ENCODE measurements at places on chromosomes 6 and 20.

DNA sequence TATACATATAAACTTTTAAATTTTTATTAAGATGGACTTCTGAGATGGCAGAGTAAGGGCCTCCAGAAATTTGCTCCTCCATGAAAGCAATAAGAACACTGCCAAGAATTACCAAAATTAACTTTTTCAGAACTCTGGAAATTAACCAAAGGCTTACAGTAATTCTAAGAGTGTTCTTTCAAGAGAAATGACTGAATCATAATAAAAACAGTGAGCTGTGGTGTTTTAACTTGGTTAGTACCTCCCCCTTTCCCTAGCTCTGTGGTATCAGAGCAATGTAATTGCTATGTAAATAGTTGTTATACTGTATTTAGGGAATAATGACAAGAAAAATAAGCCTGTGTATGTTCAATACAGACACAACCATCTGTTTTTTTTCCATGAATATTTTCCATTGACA is 19.0 kb downstream of the HECA start:
- DNase-seq = no peak

- DNase-seq = no peak
Measured at GRCh38 chr6:40313582-40313981, 273.6 kb downstream of the LRFN2 start.

GRCh38 chr20:38083338-38084048 is 49.9 kb downstream of the RPRD1B start:
- DNase-seq = no peak

DNA sequence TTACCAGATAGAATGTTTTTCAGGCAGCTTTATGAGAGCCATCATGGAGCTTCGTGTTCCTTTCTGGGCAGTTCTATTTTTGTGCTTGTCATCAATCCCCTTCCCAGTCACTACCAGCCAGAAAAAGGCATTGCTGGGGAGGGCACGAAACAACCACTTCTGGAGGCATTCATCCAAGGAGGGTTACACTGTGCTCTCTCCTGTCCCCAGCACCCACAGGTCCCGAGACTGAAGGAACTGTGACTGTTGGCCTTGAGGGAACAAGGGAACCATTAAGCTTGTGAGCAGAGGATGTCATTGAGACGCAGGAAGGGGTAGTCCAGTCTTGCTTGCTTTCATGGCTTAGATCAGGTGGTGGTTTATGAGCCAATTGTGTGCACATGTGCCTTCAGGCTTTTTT is 20.1 kb upstream of the ENPP5 start:
- no peak for DNase-seq

- DNase-seq = no peak
Measured at GRCh38 chr6:33761922-33762629, 15.4 kb upstream of the IP6K3 start.

GRCh38 chr6:35388030-35388429 is 45.7 kb downstream of the PPARD start:
- no peak for DNase-seq

- DNase-seq = no peak
Measured at GRCh38 chr6:53441761-53442160, 93.0 kb upstream of the ELOVL5 start.

DNA sequence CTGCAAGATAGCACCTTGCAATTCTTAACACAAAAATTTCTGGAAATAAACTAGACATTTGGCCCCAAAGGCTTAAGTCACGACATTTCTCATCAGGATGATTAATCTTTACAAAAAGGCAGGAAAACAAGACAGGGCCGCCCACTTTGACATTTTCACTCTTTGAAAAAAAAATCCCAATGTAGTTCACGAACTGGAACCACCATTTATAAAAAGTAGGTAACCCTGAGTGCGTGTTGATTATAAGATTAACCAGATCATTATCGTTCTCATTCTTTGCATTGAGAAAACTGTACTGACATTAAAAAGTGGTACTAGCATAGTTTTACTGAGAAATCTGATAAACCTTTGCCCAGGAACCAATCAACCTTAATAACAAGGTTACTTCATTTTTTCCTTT is 108.8 kb downstream of the HUS1B start:
- no peak for DNase-seq

- no peak for DNase-seq
Measured at GRCh38 chr6:1812487-1812886, 202.8 kb downstream of the FOXC1 start.

DNA sequence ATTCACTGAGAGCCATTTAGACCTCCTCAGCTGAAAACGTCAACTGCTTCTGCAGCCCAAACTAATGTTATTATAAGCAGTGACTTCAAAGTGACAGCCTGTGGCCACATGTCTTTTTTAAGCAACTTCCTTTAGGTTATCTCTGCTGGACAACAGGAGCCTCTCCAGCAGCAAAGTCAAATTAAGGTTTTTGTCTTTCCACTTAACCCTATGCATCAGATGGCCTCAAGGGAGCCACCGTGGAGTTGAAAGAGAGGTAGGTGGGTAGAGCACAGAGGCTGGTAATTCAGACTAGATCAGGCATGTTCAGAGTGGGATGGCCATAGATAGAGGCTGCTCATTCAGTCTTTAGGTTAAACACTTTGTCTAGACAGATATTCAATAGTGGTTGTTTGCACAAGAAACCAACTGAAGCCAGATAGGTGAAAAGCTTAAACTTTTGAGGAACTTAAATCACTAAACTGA is 300.6 kb upstream of the ECI2 start:
- DNase-seq = no peak

DNA sequence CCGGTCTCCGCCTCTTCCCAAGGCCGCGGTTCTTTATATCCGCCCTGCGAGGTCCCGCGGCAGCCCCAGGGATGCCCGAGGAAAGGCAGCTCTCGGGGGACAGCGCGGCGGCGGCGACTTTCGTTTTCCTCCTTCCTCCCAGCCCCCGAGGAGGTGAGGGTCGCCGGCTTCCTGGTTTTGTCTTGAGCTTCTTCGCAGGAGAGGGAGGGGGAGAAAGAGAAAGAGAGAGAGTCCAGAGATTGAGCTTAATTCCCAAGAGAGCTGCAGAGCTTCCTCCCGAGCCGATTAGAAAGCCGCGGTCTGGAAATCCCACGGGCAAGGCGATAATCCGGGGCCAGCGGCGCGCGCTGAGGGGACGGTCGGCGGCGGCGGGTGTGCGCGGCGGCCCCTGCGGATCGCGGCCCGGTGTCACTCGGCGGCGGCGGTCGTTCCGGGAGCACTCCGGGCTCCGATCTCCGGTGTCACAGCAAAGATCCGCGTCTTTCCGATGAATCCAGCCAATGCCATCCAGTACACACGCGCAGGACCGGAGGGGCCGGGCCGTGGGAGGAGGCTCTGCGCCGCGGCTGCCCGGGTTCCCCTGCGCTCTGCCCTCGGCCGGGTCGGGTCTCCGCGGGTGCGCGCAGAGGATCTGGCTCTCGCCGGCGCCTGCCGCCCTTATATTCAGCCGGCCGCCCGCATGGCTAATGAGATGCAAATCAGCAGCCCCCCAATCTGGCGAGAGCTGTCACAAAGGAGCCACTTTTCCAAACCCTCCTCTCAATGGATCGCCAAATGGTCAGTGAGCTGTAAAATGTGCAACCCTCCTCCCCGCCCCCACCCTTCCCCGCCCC is at the start of gene DLL1:
TSS of gene DLL1 (minus strand) at position 783 of the 833 bp plus-strand sequence. CDS start 939 bp downstream, outside the sequence.
- no peak for DNase-seq

GRCh38 chr20:50844430-50845100 is 49.7 kb downstream of the BCAS4 start:
- DNase-seq = no peak

GRCh38 chr6:54335871-54336270 is 27.6 kb downstream of the TINAG start:
- DNase-seq = no peak

GRCh38 chr6:88047510-88048150 is at the start of gene SPACA1:
TSS of gene SPACA1 (plus strand) at chr6:88047841. CDS start at chr6:88047906, 65 bp downstream.
- no peak for DNase-seq

GRCh38 chr20:8330785-8331695 is 199.0 kb downstream of the PLCB1 start:
- no peak for DNase-seq

GRCh38 chr20:3072530-3073250 is 1.3 kb downstream of the OXT start:
- no peak for DNase-seq

DNA sequence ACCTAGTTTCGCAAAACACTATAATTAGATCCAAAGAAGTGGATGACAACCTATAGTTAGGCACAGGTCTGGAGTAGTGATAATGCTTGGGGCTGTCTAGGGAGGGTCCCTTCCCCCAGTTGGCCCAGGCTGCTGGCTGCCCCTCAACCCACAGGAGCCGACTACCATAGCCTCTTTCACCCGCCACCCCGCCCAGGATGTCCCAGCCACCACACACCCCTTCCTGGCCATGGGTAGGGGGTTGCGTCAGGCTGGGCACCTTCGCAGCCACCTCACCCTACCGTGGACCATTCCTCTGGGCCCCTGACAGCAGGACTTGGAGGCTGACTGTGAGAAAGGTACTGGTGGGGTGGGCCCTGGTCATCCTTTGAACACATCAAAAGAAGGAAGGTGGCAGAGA is 8.5 kb downstream of the TFEB start:
- no peak for DNase-seq

DNA sequence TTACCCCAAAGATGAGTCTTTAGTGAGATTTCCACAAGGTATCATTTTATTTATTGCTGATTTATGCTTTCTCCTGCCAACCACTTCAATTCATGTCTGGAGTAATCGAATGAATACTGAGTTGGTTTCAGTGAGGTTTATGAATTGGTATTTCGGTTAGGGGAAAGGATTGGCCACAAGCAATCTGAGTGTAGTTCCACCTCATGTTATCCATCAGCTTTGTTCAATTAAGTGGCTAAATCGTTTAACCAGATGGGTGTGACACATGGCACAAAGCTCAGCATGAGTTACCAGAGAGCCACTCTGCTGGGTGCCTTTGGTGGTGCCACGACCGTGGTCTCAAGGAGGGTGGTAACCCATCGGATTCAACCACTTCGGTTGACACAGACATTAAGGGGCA is 148.2 kb downstream of the FNDC1 start:
- DNase-seq = no peak

GRCh38 chr6:126685182-126685581 is 345.3 kb downstream of the CENPW start:
- DNase-seq = no peak

- no peak for DNase-seq
Measured at GRCh38 chr20:2771631-2772080, 28.8 kb downstream of the CPXM1 start.

- DNase-seq = no peak
Measured at GRCh38 chr20:15065794-15066193, 728.4 kb upstream of the FLRT3 start.

DNA sequence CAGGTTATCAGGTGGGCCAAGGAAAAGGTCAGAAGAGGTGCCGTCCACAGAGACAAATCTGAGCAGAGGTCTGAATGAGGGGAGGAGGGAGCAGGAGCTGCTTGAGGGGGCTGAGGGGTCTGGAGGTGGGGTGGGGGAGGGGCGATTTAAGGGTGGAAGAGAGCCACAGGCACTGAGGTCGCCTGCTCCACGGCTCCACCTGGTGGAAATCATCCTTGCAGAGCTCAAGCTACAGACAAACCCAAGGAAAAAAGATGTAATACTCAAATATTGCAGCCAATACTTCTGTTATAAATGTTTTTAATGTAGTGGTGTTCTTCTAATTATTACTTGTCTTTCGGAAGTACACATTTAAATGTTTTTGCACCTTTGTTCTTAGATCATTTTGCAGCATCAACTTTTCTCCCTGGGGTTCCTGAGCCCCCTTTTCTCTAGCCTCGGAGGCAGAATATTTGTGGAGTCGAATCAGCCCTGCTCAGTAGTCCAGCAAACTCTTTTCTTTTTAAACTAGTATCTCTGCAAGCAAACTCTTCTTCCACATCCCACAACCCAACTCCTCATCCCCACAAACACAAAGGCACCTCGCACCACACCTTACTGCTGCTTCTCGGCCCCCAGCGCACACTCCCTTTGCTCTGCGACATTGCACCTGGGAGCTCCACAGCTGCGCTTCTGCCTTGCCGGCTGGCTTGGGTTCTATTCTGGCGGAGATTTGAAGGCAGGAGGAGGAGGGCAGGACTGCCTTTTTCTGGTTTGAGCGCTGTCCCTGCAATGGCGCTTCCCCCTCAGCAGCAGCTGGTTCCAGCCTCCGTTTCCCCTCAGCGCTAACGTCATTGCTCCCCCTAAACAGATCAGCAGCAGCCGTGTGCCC is 51.0 kb upstream of the TFAP2A start:
- DNase-seq = no peak

- DNase-seq = no peak
Measured at GRCh38 chr20:18754030-18754652, 59.4 kb upstream of the SCP2D1 start.

GRCh38 chr20:20233041-20233514 is 134.8 kb upstream of the INSM1 start:
- DNase-seq = no peak
